ENCODE measurements at places on chromosomes 6 and 20.

- peak; percentile 63 for DNase-seq
Observed at GRCh38 chr6:124870611-124871459, 91.4 kb upstream of the RNF217 start.

- DNase-seq, result peak; percentile 74
Observed at GRCh38 chr6:14658886-14659561, 541.5 kb downstream of the CD83 start.

DNA sequence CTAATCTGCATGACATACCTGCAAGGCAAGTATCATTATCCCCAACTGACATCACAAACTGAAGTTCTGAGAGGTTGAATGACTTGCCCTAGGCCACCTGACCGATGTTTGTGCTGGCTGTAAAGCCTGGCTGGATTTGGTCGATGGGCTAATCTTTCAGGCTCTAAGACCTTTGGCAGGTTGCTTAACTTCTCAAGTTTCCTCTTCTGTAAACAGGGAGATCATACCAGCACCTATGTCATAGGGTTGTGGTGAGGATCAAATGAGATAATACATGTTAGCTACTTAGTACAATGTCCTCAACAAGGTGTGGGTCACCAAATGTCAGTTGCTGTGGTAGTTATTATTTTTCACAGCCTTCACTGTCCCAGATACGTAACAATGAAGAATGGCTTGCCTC, 14.2 kb downstream of the ANKRD66 start:
- DNase-seq, result no peak

GRCh38 chr6:31822036-31822821, 5.3 kb upstream of the HSPA1B start:
- DNase-seq, result peak; percentile 87

DNA sequence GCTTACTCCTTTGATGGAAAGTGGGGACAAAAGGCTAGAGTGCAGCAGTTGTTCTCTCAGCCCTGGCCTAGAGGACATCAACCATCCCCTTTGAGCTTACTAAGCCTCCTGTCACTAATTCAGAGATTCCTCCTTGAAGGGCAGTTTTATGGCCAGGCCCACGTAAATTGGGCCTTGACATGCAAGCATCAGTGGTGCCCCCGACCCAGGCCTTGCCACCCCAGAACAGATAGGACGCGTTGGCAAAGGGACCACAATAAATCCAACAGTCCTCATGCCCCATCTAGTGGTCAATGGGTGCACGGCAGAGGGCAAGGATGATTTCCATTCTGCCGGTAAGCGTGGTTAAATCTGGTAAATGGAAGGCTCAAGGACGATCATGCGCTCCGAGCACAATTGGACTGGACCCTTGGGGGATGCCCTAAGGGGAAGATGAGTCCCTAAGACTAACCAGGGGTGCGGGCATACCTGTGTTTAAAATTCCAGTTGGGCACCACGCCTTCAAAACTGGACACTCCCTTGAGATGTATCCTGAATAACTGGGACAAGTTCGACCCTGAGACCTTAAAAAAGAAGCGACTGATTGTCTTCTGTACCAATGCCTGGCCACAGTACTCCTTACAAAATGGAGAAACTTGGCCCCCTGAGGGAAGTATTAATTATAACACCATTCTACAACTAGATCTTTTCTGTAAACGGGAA, 32.6 kb downstream of the CEP85L start:
- DNase-seq, result peak; percentile 43

DNA sequence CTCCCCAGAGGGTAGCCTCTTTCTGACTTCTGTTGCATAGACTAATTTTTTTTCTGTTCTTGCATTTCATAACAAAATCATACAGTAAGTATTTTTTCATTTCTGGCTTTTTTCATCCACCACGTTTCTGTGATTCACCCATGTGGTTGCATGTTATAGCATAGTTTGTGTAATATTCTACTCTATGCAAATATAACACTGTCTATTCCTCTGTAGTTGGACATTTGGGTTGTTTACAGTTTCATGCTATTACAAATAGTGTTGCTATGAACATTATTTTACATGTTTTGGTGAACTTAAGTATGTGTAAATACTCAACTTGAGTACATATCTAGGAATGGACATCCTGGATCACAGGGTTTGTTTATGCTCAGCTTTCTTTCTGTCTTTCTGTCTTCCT, 187.2 kb upstream of the KCNG1 start:
- DNase-seq, result no peak

- no peak for DNase-seq
Observed at GRCh38 chr20:34979366-34980153, 23.9 kb downstream of the MYH7B start.

GRCh38 chr6:72321788-72322187, 300.1 kb upstream of the KCNQ5 start:
- peak; percentile 62 for DNase-seq

DNA sequence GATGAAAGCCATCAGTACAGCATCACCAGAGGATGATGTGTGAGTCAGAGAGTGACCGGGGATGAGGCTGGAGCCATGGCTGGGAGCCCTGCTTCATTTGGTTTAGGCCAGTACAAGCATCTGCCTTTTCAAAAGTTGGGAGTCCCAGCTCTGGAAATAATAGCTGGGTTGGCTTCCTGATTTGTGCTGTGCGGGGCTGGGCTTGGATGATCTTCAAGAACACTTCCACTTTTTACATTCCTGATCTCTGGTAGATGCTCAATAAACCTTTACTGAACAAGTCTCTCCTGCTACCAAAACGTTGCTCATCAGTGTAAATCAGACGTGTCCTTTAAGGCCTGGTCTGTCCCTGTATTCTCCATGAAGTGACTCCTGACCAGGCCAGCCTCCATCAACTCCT, 44.1 kb upstream of the ADGRF4 start:
- DNase-seq, result no peak

DNA sequence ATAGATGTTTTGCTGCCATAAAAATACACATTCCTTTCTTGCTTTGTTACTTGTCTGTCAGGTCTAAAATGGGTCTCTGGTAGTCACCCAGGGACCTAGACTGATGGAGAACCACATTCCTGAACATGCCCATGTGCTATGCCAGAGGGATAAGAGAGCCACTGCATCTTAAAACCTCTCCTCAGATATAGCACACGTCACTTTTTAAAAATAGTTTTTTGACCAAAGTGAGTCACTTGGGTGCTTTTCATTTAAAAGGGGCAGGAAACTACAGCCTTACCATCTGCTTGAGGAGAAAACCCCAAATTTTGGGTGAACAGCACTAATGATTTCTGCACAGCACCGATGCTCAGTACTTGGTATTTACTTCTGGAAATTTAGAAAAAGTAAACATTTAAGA, 197.8 kb downstream of the OGFRL1 start:
- DNase-seq, result peak; percentile 63

- DNase-seq, result no peak
Observed at GRCh38 chr6:85421181-85421580, 28.7 kb upstream of the NT5E start.

GRCh38 chr20:61328911-61329558, 77.0 kb downstream of the CDH4 start:
- DNase-seq, result peak; percentile 10

Measured in fibroblast of skin of back (primary cell).